Thymus (tissue), 14 donors: ENCODE measurements at places on chromosomes 16 and 17.
A peak's percentile ranks its signal among the peaks of the same experiment; 100 is the strongest.

DNA sequence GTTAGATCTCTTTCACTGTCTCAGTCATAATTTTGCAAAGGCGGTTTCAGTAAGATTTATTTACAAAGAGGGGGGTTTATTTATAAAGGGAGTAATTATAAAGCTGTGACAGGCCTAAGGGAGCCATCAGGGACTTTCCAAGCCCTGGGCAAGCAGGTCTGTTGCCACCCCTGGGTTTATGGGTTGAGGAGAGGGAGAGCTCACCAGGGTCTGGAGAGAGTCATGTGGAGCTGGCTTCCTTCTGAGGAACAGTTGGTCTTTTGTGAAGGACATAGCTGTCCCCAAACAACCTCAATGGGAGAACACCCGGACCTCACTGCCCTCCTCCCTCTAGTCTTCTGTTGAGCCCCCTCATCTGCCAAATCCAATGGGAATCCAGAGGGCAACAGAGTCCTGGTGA is 9.8 kb downstream of the ITGAM start:
- H3K36me3 ChIP-seq: no peaks in the 10 kb centered on the region
- H3K27me3 ChIP-seq: no peaks in the 10 kb centered on the region
- no peaks in the 10 kb centered on the region for H3K4me1 ChIP-seq
- no peak overlapping the region for H3K27ac ChIP-seq
- no peak overlapping the region for H3K4me3 ChIP-seq
- no peak for DNase-seq

DNA sequence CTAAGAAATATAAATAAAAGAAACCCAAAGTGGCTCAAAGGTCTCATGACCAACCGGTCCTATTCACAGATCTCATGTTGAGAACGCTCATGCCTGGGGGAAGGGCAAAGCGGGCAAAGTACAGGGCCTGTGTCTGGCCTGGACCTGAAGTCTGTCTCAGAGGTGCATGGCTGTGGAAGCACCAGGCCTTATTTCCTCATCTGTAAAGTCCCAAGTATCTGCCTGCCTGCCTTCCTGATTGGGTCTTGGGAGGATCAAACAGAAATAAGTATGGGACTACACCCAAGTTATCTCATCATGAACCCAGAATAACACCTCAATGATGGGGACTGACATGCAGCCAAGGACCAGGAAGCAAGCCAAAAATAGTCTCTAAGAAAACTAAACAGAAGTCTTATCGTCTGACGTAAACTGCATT is 14.2 kb downstream of the AXIN2 start:
- H3K4me1 ChIP-seq: peaks cover 66% of the 10 kb centered on the region
- peaks cover 98% of the 10 kb centered on the region for H3K36me3 ChIP-seq
- no peak overlapping the region for H3K27ac ChIP-seq
- no peak for DNase-seq
- no peaks in the 10 kb centered on the region for H3K27me3 ChIP-seq
- H3K4me3 ChIP-seq: no peak overlapping the region

GRCh38 chr17:64202683-64203344 is 60.2 kb downstream of the TEX2 start:
- DNase-seq: no peak
- H3K27ac ChIP-seq: no peak overlapping the region
- no peaks in the 10 kb centered on the region for H3K36me3 ChIP-seq
- H3K4me3 ChIP-seq: no peak overlapping the region
- peaks cover 16% of the 10 kb centered on the region for H3K4me1 ChIP-seq

DNA sequence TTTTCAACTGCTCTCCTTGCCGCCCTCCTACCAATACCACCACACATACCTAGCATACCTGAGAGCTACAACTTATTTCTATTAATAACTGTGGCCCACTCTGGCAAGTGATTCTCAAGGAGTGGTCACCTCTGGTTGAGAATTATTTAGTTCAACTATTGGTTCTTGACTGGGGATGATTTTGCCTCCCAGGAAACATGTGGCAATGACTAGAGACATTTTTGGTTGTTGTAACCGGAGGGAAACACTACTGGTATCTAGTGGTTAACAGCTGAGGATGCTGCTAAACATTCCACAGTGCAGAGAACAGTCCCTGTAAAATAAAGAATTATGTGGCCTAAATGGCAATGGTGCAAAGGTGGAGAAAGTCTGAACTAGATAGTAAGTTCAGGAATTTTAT is 96.7 kb downstream of the TRIM37 start:
- H3K27me3 ChIP-seq: no peaks in the 10 kb centered on the region
- H3K27ac ChIP-seq: no peak overlapping the region
- DNase-seq: no peak
- no peak overlapping the region for H3K4me3 ChIP-seq

- no peak overlapping the region for H3K27ac ChIP-seq
- no peaks in the 10 kb centered on the region for H3K27me3 ChIP-seq
Observed at GRCh38 chr16:85504242-85504641, 108.9 kb upstream of the GSE1 start.

- H3K27ac ChIP-seq: no peak overlapping the region
- H3K27me3 ChIP-seq: no peaks in the 10 kb centered on the region
- no peaks in the 10 kb centered on the region for H3K4me1 ChIP-seq
- H3K4me3 ChIP-seq: no peak overlapping the region
- H3K36me3 ChIP-seq: no peaks in the 10 kb centered on the region
- DNase-seq: no peak
Observed at GRCh38 chr17:17314501-17315071, 11.4 kb downstream of the NT5M start.

DNA sequence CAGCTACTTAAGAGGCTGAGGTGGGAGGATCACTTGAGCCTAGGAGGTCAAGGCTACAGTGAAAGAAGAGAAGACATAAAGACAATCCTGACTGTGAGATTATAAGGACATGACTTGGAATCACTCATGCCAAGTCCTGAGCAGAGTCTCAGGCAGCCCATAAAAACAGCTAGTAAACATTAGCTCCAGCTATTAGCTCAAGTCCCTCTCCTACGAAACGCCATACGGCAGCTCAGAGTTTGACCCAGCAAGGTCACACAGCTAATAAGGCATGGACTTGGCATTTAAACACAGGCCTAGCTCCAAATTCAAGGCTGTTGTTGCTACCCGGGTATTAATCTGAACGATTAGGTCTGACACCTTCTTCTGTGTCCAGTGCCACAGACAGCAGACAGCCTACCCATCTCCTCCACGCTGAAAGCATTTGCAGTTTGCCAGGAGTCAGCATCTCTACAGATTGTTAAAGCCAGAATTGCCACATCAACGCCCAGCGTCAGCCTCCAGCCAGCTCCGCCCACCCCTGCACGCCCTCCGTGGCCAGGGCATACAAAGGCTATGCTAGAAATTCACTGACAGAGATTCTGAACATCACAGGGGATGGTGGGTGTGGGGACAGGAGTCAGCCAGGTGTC is 9.9 kb upstream of the TMEM114 start:
- no peak overlapping the region for H3K4me3 ChIP-seq
- no peak for DNase-seq
- no peak overlapping the region for H3K27ac ChIP-seq
- no peaks in the 10 kb centered on the region for H3K36me3 ChIP-seq
- no peaks in the 10 kb centered on the region for H3K27me3 ChIP-seq

- no peak overlapping the region for H3K27ac ChIP-seq
- H3K4me3 ChIP-seq: no peak overlapping the region
- no peaks in the 10 kb centered on the region for H3K36me3 ChIP-seq
- peaks cover 2% of the 10 kb centered on the region for H3K4me1 ChIP-seq
Observed at GRCh38 chr16:53093162-53093744, 38.5 kb downstream of the CHD9 start.

GRCh38 chr16:3059041-3059722 is 6.3 kb upstream of the IL32 start:
- H3K36me3 ChIP-seq: peaks cover 1% of the 10 kb centered on the region
- peak overlapping the region; percentile 83 for H3K27ac ChIP-seq
- H3K4me3 ChIP-seq: peak overlapping the region; percentile 82
- DNase-seq: peak; percentile 86

DNA sequence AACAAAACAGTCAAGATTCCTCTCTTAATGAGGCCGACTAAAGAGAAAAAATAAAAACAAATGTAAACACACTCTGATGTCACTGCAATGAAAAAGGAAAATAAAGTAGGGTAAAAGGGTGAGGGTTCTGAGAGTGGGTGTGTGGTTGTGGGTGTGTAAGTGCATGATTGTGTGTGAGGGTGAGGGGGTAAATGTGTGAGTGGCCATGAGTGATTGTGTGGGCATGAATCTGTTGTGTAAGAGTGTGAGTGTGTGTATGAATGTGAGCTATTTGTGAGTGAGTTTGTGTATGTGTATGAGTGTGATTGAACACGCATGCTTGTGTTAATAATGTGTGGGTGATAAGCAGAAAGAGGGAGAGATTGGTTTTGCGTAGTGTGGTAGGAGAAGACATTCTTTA is 132.8 kb downstream of the CDH11 start:
- H3K36me3 ChIP-seq: no peaks in the 10 kb centered on the region
- H3K27me3 ChIP-seq: no peaks in the 10 kb centered on the region
- H3K4me1 ChIP-seq: no peaks in the 10 kb centered on the region
- H3K4me3 ChIP-seq: no peak overlapping the region
- H3K27ac ChIP-seq: no peak overlapping the region
- DNase-seq: no peak

DNA sequence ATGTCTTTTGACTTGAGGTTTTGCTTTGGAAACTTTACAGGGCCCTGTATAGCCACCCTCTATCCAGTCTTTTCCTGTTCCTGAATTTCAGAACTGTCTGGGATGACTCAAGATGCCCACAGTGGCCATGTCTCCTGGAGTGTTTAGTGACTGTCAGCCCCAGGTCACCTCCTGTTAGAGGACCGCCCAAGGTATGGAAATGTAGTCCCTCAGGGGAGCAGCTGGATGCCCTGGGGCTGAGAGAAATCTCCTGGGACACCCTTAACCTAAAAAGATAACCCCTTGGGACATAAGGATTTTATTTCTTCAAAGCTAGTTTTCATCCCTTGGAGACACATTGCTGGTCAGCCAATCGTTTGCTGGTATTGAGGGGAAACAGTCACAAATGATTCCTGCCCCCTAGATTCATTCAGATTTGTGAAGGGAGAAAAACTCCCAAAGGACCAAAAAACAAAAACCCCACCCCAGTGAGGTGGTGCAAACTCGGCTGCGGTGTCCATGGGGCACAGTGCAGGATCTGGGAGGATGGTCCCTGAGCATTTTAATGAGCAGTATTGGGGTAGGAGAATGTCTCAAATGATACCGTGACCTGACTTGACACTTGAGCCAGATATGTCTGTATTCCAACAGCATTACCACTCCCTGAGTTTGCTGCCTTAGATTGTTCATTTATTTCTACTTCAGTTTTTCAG is 1.7 kb downstream of the ZNF267 start:
- H3K27ac ChIP-seq: peak overlapping the region; percentile 44
- peak overlapping the region; percentile 98 for H3K4me3 ChIP-seq
- no peaks in the 10 kb centered on the region for H3K36me3 ChIP-seq
- no peak for DNase-seq

DNA sequence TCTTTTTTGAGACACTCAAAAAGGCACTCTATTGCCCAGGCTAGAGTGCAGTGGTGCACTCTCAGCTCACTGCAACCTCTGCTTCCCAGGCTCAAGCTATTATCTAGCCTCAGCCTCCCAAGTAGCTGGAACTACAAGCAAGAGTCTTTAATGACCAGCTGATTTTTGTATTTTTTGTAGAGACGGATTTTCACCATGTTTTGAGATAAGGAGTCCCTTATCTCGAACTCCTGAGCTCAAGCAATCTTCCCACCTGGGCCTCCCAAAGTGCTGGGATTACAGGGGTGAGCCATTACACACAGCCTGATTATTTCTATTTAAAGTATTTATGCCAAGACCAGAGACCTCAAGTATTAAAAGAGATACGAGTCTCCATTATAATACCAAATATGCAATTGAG is 566.1 kb upstream of the CA10 start:
- no peak overlapping the region for H3K27ac ChIP-seq
- no peaks in the 10 kb centered on the region for H3K36me3 ChIP-seq
- H3K4me3 ChIP-seq: no peak overlapping the region
- no peak for DNase-seq

GRCh38 chr17:76276069-76276431 is 10.9 kb downstream of the UBALD2 start:
- no peaks in the 10 kb centered on the region for H3K27me3 ChIP-seq
- H3K4me1 ChIP-seq: peaks cover 37% of the 10 kb centered on the region
- H3K4me3 ChIP-seq: no peak overlapping the region
- H3K36me3 ChIP-seq: peaks cover under 1% of the 10 kb centered on the region

DNA sequence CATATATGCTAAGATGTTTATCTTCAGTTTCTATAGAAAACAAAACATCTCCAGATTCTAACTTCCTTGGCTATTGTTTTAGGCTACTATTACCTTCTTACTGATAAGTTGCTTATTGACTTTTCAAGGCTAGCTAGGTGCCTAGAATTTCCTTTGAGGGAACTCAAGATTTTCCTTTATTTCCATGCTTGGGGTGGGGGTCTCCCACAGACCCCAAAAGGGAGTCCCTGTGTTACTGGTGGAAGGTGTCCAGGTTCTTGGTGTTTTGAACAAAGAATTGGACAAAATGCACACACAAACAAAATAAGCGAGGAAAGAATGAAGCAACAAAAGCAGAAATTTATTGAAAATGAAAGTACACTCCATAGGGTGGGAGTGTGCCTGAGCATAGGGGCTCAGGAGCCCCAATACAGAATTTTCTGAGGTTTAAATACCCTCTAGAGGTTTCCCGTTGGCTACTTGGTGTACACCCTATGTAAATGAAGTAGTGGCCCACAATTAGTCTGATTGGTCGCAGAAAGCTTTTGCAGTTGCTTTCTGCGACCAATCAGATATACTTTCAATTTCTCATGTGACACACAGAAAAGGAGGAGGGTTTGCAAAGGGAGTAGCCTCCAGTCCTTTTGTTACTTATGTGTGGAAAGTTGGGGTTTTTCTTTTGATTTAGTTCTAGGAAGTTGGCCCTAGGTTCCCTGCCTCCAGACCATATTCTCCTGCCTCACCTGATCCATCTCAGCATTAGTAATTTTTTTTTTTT is 67.5 kb downstream of the MARF1 start:
- H3K4me3 ChIP-seq: no peak overlapping the region
- H3K4me1 ChIP-seq: no peaks in the 10 kb centered on the region
- H3K27me3 ChIP-seq: no peaks in the 10 kb centered on the region
- DNase-seq: no peak
- no peaks in the 10 kb centered on the region for H3K36me3 ChIP-seq

DNA sequence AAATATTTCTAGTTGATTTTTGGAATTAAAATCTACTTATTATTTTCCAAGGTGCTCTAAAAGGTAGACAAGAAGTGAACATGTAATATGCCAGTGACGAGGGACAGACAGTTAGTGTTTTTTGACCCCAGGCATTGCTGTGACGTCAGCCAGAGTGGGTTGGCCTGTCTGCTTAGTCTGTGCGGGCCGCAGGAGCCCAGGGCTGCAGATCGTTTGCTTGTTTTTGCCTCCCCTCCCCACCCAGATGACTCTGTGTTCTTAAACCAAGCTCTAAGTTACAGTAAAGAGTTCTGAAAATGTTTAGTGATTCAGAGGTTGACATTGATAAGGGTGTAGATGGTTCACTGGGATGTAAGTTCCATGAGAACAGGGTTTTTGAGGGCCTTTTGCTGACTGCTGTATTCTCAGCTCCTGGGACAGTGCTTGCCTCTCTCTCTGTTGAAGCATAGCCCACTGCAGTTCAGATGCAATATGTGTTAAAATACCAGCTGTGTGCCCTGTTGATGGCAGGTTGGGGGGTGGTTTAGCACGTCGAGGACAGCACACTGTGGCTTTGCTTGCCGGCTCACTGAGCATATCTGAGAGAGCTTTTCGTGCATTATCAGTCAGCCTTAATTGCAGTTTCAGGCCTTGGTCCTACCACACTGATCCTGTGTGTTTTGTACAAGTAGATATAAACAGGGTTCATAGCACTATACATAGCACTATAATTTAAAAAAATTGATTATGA is 64.8 kb downstream of the SEC14L1 start:
- peaks cover 72% of the 10 kb centered on the region for H3K36me3 ChIP-seq
- H3K4me3 ChIP-seq: no peak overlapping the region
- no peaks in the 10 kb centered on the region for H3K27me3 ChIP-seq
- no peaks in the 10 kb centered on the region for H3K4me1 ChIP-seq
- no peak for DNase-seq
